Activated CD8-positive, alpha-beta memory T cell treated with anti-CD3 and anti-CD28 coated beads for 48 hours (primary cell): ENCODE measurements at places on chromosomes 2 and 18.

DNA sequence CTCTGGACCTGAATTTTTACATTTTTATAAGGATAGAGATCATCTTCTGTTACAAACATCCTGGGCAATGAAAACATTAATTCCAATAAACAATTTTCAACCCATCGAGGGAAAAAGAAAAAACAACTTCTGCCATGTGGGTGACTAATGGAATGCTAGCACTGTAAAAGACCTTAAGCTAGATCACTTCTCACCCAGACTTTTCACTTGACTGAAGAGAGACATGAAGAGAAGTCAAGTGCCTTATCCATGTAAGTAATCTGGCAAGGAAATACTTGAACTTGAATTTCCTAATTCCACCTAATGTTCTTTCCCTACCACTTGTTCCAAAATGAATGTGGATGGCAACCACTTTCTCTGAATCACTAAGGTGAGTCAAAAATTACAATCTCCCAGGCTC lies 98.3 kb upstream of the ACVR1C start:
- DNase-seq: no peak

- DNase-seq: no peak
These were observed 190.1 kb downstream of the EPHA4 start for GRCh38 chr2:221381928-221382488.

- no peak for DNase-seq
These were observed 301.9 kb downstream of the LRRTM1 start for GRCh38 chr2:80002568-80003157.

DNA sequence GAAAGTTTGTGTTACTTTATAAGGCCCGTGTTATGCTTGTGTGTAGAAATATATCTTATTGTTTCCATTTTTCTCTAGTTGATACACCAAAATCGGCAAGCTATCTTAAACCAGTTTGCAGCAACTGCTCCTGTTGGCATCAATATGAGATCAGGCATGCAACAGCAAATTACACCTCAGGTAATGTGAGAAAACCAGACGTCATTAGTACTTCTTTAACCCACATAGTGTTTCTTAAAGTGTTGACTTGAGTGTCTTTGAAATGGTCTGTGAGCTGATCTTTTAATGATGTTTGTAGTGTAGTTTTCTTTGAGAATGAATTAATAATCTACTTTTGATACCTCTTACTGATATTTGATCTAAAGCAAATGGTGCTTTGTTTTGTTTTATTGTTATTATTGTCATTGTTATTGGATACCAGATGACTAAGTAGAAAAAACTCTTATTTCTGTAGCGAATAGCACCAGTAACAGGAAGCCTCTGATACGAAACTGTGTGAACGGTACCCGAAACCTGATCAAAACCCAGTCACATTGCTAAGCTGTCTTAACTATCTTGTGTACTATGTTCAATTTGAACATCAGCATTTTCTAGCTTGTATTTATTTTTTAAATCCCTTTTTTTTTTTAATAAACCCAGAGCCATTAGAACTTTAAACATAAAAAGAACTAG lies 53.7 kb downstream of the PTRHD1 start:
- no peak for DNase-seq

GRCh38 chr2:141820893-141821292 lies 309.9 kb downstream of the LRP1B start:
- no peak for DNase-seq

GRCh38 chr2:200095436-200095835 lies 140.1 kb downstream of the MAIP1 start:
- DNase-seq: no peak

- DNase-seq: no peak
These were observed 15.9 kb upstream of the CHAC2 start for GRCh38 chr2:53751728-53752127.

GRCh38 chr2:136057023-136057801 lies 60.7 kb downstream of the CXCR4 start:
- no peak for DNase-seq

- peak; percentile 55 for DNase-seq
These were observed 137.5 kb downstream of the TPO start for GRCh38 chr2:1550658-1551316.

- DNase-seq: no peak
These were observed 361.5 kb downstream of the DSEL start for GRCh38 chr18:67154979-67155378.

DNA sequence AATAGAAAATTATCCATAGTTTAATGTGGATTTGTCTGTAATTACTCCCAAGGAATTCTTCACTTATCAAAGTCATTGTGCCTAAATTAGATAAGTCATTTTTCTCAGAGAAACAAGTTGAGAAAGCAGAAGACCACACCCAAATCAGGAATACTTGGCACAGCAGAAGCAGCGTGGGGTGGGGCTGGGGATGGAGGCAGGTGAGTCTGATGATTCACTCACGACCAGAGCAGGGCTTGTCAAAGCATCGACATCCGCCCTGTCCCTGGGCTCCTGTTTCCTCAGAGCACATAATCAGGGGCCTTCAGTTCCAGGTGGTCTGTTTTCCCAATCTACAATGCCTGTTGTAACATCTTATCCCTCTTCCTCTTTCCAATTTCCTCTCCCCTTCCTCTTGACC lies 31.5 kb upstream of the COLEC12 start:
- DNase-seq: no peak
